ENCODE measurements at places on chromosomes 12 and 14.
A peak's percentile ranks its signal among the peaks of the same experiment; 100 is the strongest.

DNA sequence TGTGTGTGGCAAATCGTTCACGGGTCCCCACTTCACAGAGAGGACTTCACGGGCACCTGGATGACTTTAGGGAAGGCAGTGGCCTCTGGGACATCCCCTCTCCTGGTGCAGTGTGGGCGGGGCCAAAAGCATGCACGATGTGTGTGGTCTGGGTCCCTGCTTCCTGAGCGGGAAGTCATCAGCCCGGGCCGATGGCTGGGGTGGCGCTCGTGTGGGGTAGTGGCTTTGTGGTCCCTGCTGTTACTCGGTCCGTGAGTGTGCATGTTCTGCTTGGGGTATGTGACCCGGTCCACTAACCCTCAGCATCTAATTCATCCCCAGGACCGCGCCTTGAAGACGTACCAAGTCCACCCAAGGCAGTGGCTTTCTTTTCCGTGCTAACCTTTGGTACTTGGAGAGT lies 142.5 kb upstream of the RTL1 start:
- DNase-seq, result no peak

- no peak for DNase-seq
Observed at GRCh38 chr14:89910691-89911009, 43.9 kb downstream of the EFCAB11 start.

DNA sequence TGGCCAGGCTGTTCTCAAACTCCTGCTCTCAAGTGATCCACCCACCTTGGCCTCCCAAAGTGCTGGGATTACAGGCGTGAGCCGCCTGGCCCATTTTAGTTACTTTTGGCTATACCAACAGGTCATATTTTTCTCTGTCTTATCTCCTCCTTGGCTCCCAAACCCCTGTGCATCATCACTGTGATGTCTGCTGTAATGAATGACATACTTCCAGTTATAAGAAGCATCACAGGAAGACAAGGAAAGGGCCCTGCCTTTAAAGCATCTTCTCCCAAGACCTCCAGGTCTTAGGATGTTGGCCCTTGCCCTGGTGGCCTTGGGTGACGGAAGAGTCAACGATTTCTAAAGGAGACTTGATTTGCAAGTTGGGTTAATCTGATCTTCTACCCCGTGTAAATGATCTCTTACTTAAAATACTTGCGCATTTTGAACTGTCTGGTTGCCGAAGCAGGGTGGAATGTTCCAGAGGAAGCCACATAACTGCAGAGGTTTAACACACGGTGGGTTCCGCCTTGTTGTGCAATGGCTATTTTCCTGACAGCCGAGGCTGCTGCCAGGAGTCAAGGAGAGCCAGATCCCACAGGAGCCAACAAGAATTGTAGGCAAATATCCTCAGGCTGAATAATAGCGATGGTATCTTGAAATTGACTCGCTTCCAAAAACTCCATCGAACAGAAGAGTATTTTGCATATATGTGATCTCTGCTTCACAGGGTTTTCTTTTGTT lies 55.7 kb upstream of the PLXNC1 start:
- peak; percentile 17 for DNase-seq

DNA sequence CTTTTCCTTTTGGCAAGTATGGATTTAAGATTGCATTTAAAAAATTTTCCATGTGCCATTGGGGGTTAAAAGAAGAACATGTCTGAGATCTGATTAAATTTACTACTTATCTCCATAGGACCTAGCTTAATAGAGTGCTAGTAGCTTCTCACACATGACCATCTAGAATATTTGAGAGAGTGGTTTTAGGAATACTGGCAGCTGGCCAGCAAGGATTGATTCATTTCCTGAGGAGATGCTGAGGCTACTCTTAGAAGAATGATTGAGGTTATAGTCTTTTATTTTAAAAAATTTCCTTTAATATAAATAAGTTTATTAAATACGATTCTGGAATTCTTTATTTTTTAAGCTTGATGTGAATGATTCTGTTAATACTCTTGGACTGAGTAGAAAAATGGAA lies 56.2 kb downstream of the MIPOL1 start:
- peak; percentile 66 for DNase-seq

DNA sequence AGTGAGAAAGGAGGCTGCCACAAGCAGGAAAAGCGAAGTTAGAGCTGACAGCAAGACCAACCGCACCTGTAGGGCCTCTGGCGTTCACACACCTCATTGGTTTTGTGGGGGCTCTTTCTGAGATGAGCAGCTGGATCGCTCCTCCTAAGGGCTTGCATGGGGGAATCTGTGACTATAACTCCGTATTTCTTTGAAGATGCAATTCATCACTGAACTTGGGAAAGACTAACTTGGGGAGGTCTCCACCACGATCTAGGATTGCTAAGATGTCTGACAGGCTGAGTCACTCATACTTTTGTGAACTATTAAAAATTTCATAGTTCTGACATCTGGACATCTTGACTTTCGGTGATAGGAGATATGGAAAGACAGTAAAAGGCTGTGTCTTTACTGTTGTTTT lies 173.6 kb downstream of the ETV6 start:
- DNase-seq, result peak; percentile 54

DNA sequence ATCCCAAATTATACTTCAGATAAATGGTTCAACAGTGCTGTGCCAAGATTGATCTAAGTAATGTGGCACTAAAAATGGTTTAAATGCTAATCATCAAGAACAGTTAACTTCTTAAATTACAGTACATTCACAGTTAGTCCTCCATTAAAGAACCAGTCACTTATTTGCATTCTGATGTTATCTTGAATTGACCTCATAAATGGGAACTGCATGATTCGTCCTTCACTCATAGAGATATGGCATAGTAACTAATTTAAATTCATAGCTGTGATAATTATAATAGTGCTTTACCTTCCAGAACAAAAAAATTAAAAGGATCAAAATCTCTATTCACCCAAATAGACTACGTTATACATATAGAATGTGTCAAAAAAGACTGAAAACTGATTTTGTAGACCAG lies 61.1 kb downstream of the COCH start:
- no peak for DNase-seq

GRCh38 chr14:93122826-93123225 lies 7.1 kb upstream of the ITPK1 start:
- DNase-seq, result no peak

- DNase-seq, result peak; percentile 71
Observed at GRCh38 chr12:104215638-104216297, at the start of gene TXNRD1. TXNRD1 (plus strand) TSS chr12:104215779; CDS start chr12:104215803, 24 bp downstream.

DNA sequence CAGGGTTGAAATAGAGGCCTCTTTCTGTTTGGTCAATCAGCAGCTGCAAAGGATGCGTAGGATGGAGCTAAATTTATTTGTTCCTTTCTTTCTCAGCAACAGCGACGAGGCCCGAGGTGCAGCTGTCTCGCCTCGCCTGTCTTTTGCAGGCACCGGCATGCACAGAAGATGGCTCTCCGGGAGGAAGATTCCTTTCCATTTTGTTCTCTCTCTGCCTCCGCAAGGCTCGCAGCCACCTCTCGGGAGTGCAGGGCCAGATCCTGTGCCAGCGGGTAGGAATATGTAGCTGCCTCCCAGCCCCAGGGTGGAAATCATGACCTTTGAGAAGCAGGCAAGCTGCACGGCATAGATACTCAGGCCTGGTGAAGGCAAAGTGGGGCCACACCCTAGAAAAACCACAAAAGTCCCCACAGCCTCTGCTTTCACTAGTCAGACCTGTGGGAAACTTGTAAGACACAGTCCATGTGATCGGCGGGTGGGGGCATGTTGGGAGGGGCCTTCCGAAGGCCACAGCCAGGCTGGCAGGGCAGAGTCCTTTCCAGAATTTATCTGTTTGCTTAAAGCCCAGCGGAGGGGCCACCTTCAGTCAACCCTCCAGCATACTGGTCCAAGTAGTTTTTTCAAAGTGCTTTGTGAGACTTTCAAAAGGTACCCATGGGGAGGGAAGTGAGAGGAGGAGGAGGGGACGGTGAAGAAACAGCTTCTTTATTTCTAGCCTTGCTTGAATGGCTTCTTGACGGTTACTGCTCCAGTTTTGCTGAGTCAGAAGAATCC lies at the start of gene MAP1LC3B2:
MAP1LC3B2 (plus strand) TSS at position 220 of the 774 bp plus-strand sequence. CDS start 16,562 bp downstream, outside the sequence.
- peak; percentile 98 for DNase-seq

- peak; percentile 15 for DNase-seq
Observed at GRCh38 chr14:92794547-92794941, 439 bp downstream of the GOLGA5 start.

DNA sequence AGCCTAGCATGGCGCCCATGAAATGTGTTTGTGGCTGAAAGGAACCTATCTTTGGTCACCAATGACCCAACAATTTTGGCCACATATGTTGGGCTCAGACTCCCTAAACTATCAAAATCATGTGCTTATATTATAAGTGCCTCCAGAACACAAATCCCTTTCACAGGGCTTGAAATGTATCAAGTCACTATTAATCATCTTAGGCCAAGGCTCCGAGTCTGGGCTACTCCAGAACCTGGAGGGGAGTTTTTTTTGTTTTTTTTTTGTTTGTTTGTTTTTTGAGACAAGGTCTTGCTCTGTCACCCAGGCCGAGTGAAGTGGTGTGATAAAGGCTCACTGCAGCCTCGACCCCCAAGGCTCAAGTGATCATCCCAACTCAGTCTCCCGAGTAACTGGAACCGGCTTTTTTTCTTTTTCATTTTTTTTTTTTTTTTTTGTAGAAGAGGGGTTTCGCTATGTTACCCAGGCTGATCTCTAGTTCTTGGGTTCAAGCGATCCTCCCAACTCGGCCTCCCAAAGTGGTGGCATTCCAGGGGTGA lies 989 bp upstream of the DRAM1 start:
- no peak for DNase-seq

GRCh38 chr14:89680156-89680555 lies 263.1 kb upstream of the FOXN3 start:
- no peak for DNase-seq

DNA sequence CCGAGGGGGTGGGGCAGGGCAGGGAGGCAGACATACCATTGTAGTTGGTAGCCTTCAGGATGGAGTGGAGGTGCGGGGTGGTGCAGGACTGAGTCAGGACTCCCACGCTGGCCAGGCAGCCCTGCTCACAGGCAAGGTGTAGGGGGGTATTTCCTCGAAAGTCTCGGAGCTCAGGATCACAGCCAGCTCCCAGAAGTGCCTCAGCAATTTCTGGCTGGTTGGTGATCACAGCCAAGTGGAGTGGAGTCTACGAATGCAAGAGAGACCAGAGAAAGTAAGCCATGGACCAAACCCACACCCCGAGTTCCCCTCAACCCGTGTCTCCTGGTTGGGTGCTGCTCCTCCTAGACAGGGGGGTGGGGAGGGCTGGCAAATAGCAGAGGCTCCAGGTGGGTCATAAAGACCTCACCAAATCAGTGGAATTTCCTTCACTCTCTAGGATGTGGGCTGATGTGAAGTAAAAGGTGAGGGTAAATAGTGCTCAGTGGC lies 1.4 kb downstream of the NFKBIA start:
- DNase-seq, result no peak

- DNase-seq, result no peak
Observed at GRCh38 chr12:103688376-103689063, 101.4 kb downstream of the STAB2 start.

DNA sequence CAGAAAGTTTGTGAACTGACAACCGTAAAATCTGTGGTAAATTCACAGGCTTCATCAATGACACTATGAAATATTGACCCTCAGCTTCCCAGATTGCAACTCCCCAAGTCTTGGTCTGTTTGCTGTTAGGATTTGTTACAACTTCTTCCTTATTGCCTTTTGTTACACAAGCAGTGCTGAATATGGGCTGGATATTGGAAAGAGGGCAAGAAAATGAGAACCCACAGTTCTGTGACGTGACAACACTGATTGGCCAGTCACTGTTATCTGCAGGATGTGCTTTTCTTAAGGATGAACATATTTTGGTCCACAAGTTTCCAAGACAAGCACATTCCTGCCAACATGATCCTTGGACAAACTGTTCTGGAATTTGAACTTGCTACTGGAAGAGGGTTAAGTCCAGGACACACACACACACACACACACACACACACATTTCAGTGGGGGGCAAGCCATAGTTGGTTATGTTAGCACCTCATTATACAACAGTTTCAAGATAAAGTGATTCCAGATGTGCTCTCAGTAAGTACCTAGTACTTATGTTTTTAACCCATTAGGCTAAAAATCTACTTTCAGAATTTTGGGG lies 16.6 kb upstream of the SLC38A2 start:
- peak; percentile 83 for DNase-seq

GRCh38 chr14:75612157-75612556 lies 33.7 kb downstream of the FLVCR2 start:
- DNase-seq, result no peak

DNA sequence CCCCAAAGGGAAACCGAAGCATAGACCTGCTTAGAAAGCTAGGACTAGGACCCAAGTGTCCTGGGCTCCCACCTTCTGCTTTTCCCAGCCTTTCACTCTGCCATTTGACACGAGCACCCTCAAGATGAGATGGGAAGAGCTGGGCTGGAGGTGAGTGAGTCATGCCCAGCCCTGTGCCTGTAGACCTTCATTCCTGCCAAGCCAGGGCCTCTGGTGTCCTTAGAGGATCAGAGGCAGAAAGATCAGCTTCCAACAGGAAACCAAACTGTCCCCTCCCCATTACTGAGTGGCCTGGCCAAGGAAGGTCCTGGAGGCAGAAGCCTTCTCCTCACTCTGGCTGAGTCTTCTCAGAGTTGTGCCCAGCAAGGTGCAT lies 3.5 kb downstream of the TMEM63C start:
- no peak for DNase-seq

GRCh38 chr12:58163021-58163420 lies 221.7 kb downstream of the ATP23 start:
- no peak for DNase-seq

GRCh38 chr12:63928305-63928704 lies 83.8 kb downstream of the SRGAP1 start:
- no peak for DNase-seq

DNA sequence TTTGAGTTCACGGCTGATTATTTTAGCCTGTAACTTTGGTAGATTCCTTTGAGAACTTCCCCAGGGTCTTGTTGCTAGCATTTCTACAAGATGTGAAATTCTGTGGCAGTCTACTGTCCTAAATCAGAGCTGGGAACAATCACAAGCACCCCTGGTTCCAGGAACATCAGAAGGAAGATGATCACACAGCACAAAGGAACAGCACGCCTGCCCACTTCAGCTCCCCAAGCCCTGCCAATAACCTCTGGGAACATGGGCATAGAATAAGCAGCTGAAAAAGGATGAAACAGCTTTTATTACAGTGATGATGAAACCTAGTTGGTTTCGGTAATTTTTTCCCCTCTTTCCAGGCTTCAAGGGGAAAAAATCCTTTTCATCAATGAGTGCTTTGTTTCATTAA lies 12.3 kb downstream of the GPR19 start:
- no peak for DNase-seq

- no peak for DNase-seq
Observed at GRCh38 chr12:54744590-54744989, 96.4 kb upstream of the DCD start.

DNA sequence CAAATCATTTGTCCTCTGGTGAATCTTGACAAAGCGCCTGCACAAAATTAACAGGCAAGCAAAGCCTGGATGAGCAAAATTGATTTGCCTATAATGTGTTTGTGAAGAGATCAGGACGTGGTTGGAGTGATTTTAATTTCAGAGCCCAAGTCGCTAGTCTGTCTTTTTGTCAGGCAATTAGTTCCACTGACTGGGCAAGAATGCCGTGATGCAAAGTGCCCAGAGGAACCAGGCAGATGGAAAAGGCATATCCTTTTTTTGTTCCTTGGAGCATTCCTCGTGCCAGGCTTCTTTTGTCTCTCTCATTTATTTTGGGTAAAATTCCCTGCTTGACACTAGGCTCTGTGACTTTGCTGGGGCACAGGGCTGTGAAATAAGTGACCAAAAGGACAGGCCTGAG lies 65.9 kb upstream of the CCDC198 start:
- no peak for DNase-seq
